CD8-positive, alpha-beta memory T cell (primary cell): ENCODE measurements at places on chromosomes 5 and 9.

GRCh38 chr9:83537331-83538171 is 650 bp downstream of the FRMD3 start:
- no peak for DNase-seq

- DNase-seq = no peak
These were observed 3.2 kb downstream of the HNRNPH1 start for GRCh38 chr5:179620293-179620692.

DNA sequence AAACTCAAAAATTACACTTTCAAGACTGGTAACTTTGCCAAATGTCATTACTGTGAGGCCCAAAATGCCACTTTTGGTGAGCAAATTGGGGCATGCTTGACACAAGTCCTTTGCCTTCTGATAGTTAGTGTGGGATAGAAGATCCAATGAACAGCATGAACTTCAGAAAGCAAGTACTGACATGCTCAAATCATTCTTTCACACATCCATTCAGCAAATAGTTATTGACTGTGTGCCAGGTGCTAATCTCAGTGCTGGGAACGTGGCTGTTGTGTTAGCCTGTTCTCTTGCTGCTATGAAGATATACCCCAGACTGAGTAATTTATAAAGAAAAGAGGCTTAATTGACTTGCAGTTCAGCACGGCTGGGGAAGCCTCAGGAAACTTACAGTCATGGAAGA is 247.0 kb downstream of the CHSY3 start:
- no peak for DNase-seq

- no peak for DNase-seq
These were observed 220.9 kb upstream of the DAP start for GRCh38 chr5:10981932-10982331.

GRCh38 chr9:133956520-133957076 is 35.5 kb downstream of the VAV2 start:
- DNase-seq = peak; percentile 36

DNA sequence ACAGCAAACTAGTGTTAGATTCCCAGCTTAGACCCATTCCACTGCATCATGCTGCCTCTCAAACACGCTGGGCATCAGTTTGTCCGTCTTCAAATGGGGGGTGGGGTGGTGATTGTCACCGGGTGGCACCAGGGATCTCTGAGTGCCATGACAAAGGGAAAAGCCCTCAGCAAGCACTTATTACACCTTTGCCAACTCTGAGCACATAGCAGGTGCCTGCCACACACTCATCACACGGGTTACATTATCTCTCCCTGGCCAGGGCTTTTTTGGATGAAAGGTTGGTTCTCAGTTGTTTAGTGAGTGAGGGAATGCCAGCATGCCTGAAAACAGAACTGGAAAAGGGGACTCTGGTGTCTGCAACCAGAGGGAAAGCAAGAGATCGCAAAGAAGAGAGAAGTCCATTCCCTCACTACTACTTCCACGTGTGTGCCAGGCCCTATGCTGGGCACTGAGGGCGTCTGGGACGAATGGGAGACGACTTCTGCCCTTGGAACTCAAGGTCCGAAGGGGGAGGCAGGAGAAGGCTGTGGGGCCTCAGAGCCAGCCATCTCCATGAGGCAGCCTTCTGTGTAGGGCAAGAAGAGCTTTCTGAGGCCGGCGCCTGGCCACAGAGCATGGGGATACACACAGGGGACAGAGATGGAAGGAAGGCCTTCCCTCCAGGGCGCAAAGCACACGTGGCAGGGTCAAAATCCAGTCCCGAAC is 48.9 kb downstream of the PAX5 start:
- no peak for DNase-seq

- DNase-seq = no peak
These were observed at the start of gene BTNL9 for GRCh38 chr5:181039931-181040630. Gene BTNL9 (plus strand): TSS chr5:181040266. CDS start chr5:181045490, 5,224 bp downstream.

GRCh38 chr9:131997076-131997475 is 82.6 kb downstream of the MED27 start:
- no peak for DNase-seq

GRCh38 chr9:129191234-129191633 is 13.2 kb upstream of the IER5L start:
- no peak for DNase-seq

DNA sequence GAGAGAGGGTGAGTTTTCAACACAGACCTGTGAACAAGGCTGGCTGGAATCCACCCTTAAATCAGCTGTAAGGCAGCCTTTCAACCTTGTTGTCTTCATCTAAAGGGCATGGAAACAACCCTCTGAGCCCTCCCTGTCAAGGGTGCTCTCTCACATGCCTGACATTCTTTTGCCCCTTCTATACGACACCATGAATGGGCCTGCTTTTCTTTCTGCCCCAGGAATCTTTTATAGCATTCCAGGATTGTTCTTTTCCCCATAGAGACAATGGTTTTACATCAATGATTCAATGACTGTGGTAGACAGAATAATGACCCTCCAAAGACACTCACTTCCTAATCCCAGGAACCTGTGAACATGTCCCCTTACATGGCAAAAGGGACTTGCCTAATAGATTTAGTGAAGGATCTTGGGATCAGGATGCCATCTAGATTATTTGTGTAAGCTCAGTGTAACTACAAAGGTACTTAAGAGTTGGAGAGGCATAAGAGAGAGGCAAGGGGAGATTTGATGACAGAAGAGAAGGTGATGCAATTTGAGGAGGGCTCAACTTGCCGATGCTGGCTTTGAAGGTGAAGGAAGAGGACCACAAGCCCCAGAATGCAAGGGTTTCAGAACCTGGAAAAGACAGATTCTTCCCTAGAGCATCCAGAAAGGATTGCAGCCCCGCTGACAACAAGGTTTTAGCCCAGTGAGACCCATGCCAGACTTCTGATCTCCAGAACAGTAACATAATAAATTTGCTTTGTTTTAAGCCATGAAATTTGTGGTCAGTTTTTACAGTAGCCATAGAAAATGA is 29.2 kb upstream of the HMHB1 start:
- DNase-seq = no peak

- DNase-seq = no peak
These were observed 139.6 kb downstream of the CMYA5 start for GRCh38 chr5:79829260-79829659.

GRCh38 chr5:132433141-132433540 is 57.4 kb downstream of the IRF1 start:
- no peak for DNase-seq

GRCh38 chr5:170443624-170444023 is 54.5 kb upstream of the KCNMB1 start:
- DNase-seq = no peak

DNA sequence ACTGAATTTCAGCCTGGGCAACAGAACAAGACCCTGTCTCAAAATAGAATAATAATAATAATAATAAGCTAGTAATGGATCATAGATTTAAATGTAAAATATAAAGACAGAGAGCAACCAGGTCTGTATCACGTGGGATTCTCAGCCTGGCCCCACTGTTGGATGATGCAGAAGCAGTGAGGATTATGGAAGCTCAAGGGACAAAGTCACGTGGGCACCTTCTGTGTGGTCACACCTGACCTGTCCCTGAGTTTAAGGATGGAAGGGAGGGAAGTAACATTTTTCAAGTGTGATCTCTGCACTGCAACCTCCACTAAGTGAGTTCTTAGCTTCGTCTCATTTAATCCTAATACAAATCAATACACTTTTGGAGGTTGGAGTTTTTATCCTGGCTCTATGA is 212.5 kb upstream of the IER5L start:
- DNase-seq = no peak

- no peak for DNase-seq
These were observed 15.9 kb upstream of the LTC4S start for GRCh38 chr5:179777909-179778308.

DNA sequence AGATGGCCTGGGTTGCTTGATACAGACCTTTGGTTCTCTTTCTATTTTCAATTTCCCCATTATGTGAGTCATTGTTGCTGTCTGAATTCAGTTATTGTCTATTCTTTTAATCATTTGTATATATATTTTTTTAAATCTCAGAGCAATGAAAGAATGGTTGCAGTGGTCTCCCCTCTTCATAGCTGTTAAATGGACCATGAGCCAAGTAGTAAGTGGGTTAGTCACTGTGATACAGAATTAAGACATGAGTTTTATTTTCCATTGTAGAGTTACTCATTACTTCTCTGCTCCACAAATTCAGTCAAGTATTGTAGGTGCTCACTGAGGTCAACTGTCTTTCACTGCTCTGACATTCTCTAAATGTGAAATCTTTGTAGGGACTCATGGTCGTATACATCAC is 174.6 kb upstream of the GRAMD2B start:
- no peak for DNase-seq

- DNase-seq = no peak
These were observed 81.7 kb downstream of the FCHO2 start for GRCh38 chr5:73037545-73037944.

- DNase-seq = no peak
These were observed 1141.0 kb downstream of the CDH12 start for GRCh38 chr5:21711866-21712758.
